NCI-H1417 treated with DMSO at 0.1 percent for 48 hours (cell line): ENCODE measurements at places on chromosomes 11 and 22.

- no peak for DNase-seq
Measured at GRCh38 chr22:44338906-44339305, 26.2 kb upstream of the SHISAL1 start.

DNA sequence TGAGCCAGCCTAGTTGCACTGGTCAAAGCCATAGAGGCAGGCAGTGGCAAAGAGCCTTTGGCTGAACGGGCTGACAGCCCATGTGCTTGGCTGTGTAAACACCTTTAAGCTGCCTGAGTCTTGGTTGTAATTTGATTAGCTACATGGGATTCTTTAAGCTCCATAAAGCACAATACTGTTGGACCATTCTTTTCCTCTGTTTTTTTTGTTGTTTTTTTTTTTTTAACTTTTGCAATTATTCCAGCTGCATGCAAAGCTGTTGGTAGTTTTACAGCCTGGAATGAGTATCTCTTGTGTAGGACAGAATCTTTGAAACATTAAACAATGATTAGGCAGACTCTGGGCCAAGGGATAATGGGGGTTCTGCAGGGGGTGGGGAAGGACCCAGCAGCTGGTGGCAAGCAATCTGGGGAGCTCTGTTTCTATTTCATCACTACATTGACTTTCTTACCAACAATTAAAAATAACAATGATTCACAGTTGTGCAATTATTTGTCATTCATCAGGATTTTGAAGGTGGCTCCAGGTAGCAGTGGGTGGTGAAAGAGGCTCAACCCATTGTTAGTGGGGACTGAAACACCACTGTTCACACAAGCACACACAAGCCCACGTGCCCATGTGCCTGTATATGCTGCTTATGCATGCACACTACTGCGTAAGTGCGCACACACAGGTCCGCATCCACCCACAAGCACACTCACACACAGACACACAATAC is 69.5 kb upstream of the CSNK2A3 start:
- no peak for DNase-seq

DNA sequence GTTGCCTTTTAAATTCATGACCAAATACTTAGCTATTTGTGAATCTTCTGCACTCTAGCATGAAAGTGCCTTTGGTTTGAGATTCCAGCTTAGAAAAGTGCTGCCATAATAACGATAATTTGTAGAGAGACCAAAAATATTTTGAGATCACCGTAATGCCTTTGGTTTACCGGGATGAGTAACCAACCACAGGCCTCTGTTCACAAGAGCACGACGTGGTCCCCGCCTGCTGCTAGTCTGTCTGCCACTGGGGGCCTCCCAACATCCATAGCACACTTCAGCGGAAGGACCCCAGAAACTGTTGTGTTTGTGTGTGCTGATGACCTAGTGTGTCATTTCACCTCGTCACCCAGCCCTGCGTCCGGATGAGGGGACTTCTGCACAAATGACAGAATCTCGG is 67.0 kb upstream of the RASSF10 start:
- no peak for DNase-seq

DNA sequence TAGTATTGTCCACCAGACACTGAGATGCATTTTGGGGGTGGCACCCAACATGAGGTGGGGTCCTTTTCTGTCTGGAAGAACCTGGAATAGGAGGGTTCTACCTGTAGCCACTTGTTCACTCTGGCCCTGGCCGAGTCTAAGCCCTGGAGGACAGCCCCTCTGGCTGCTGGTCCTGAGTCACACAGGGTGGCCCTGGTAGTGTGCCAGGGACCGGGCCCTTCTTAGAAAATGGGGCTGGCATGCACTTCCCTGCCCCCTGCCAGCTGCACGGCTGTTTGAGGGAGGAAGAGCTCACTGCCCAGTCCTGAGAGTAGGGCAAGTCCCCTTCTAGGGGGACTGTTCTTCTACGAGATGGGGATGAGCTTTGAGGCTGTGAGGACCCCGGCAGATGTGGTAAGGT is 2.2 kb downstream of the PLCB3 start:
- no peak for DNase-seq

DNA sequence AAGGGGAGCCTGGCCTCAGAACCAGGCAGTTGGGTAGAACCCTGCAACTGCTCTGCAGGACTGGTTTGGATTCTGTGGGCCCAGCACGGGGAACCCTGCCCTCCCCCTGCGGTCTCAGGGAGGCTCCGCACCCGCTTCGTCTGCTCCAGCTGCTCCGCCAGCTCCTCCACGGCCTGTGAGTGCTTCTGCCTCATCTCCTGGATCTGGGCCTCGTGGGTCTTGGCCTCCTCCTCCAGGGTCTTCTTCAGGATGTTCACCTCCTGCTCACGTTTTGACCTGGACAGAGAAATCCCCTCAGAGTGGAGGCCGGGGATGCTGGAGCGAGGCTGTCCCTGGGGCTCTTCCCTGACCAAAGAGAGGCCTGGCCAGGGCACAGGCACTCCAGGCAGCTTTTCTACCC is 41.9 kb downstream of the APOL1 start:
- DNase-seq, result no peak

GRCh38 chr11:96242971-96243647 is 99.9 kb downstream of the MAML2 start:
- peak; percentile 82 for DNase-seq

- DNase-seq, result no peak
Measured at GRCh38 chr11:80916173-80916798, 1475.5 kb upstream of the TENM4 start.
